Neural progenitor cell (in vitro differentiated cells): ENCODE measurements at places on chromosomes 16 and 17.

- H3K4me1 ChIP-seq = no peaks in the 10 kb centered on the region
- no peaks in the 10 kb centered on the region for H3K36me3 ChIP-seq
- no peaks in the 10 kb centered on the region for H3K27me3 ChIP-seq
- no peak overlapping the region for H3K4me3 ChIP-seq
Observed at GRCh38 chr16:13631213-13631767, 288.7 kb upstream of the ERCC4 start.

DNA sequence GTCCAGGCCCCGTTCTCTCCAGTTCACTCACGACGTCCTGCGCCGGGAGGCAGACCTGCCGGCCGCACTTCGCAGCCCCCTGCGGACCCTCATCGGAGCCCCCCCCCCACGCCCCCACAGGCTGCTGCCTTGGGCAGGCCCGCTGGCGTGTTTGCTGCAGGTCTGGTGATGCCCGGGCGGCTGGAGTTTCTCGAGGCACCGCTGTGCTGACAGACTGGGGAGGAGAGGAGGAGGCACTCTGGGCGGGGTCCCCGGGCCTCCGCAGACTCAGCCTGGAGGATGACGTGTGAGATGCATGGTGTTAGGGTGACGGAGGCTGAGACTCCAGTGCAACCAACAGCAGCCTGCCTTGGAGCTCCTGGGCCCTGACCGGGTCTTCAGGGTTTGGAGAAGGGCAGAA lies 24.1 kb downstream of the BAIAP2 start:
- no peak overlapping the region for H3K27ac ChIP-seq
- no peaks in the 10 kb centered on the region for H3K27me3 ChIP-seq
- no peak overlapping the region for H3K4me3 ChIP-seq
- peaks cover 10% of the 10 kb centered on the region for H3K4me1 ChIP-seq

GRCh38 chr17:32285306-32285705 lies 19.7 kb downstream of the RHBDL3 start:
- H3K4me3 ChIP-seq = no peak overlapping the region
- no peaks in the 10 kb centered on the region for H3K36me3 ChIP-seq
- H3K27ac ChIP-seq = no peak overlapping the region
- H3K27me3 ChIP-seq = no peaks in the 10 kb centered on the region
- no peak for DNase-seq

- peaks cover 5% of the 10 kb centered on the region for H3K4me1 ChIP-seq
- H3K4me3 ChIP-seq = no peak overlapping the region
- H3K27me3 ChIP-seq = no peaks in the 10 kb centered on the region
- no peak for DNase-seq
- H3K36me3 ChIP-seq = no peaks in the 10 kb centered on the region
Observed at GRCh38 chr16:27620541-27620940, 70.6 kb downstream of the KATNIP start.

GRCh38 chr16:1006781-1007180 lies 25.2 kb downstream of the SOX8 start:
- H3K27ac ChIP-seq = no peak overlapping the region
- H3K36me3 ChIP-seq = no peaks in the 10 kb centered on the region
- DNase-seq = no peak
